ENCODE measurements at places on chromosomes 3 and 15.

DNA sequence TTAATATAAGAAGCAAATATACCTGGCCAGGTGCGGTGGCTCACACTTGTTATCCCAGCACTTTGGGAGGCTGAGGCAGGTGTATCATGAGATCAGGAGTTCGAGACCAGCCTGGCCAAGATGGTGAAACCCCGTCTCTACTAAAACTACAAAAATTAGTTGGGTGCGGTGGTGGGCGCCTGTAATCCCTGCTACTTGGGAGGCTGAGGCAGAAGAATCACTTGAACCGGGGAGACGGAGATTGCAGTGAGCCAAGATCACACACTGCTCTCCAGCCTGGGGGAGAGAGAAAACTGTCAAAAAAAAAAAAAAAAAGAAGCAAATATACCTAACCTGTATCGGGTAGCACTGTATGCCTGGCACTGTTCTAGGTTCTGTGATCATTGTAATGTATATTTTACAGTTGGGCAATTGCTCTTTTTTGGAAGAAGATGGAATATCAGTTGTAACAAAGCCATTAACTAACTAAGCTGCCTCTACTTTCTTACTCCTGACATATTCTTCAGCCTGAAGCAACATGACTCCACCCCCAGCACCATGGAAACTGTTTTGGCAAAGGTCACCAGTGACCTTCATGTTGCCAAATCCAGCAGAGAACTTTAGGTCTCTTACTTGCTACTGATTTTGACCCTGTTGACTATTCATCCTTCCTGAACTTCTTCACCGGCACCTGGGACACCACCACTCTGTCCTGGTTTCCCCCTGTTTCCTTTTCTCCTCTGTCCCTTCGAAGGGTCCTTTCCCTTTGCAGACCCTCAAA lies 203.8 kb downstream of the RPLP1 start:
- no peak for DNase-seq

DNA sequence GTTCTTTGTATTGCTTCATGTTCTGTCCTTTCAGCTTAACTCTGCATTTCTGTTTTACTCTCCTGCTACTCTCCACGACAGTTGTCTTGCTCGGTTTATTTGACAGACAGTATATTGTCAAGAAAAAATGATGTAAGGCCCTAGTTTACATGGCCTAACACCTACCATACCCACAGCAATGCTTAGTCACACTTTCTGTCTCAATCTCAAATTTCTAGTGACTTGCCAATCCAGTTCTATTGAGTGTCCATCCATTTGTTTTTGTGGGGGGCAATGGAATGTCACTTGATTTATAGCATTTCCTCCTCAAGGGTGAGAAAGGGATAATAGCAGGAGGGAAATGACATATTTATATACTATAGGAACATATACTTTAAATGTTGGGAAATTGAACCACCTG lies 676.2 kb downstream of the NAALADL2 start:
- no peak for DNase-seq

DNA sequence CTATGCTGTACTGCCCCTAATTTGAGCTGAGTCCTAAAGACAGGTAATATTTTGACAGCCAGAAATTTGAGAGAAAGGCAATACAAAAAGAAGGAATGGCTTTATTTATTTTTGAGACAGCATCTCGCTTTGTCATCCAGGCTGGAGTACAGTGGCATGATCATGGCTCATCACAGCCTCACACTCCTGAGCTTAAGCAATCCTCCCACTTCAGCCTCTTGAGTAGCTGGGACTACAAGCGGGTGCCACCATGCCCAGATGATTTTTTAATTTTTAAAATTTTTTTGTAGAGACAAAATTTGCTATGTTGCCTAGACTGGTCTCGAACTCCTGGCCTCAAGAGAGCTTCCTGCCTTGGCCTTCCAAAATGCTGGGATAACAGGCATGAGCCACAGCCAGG lies 77.4 kb upstream of the SLC4A7 start:
- DNase-seq, result no peak

DNA sequence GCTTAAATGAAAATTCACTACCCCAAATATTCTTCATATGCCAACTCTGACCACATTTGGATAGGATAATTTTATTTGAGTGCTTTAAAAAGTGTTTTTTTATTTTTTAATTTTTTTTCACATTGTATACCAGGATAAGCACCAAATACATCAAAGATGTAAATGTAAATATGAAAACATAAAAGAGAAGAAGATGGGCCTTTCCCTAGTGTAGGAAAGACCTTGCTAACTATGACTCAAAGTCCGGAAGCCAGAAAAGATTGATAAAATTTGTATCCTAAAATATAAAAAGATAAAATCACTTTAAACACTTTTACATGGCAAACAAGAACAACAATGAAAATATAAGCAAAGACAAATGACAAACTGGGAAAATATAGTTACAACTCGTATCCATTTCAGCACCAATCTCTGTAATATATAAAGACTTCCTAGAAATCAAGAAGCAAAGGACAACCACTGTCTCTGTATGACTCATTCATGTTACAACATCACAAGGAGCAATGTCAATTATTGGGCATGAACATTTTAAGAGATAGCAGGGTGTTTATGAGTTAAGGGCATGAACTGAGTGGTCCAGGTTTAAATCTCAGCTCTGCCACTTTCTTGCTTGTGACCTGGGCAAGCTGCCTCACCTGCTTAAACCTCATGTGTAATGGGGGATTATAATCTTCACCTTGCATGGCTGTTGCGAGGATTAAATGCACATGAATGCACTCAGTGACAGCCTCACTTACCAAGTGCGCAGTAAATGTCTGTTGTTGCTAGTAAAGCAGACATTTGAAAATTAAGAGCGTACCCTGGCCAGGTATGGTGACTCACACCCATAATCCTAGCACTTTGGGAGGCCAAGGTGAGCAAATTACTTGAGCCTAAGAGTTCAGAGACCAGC lies 25.3 kb upstream of the ARHGEF3 start:
- no peak for DNase-seq

- no peak for DNase-seq
Observed at GRCh38 chr15:78424673-78425072, 13.3 kb upstream of the IREB2 start.

GRCh38 chr15:38084289-38084688 lies 149.8 kb downstream of the TMCO5A start:
- no peak for DNase-seq

DNA sequence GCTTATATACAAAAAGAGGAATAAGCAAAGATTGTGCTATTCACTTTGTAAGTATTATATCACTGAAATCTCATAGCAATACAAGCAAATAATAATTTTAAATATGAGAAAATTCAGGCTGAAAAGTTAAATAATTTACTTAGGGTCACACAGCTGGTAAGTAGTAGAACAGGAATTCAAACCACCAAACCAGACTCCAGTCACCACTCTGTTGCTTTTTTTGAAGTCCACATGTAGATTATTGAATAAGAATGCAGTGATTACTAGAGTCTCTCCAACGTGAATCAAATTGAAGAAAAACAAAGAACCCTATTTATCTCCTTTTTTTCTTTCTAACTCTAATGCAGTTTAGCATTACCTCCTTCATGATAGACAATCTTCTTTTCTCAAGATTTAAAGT lies 15.9 kb downstream of the SPICE1 start:
- no peak for DNase-seq

DNA sequence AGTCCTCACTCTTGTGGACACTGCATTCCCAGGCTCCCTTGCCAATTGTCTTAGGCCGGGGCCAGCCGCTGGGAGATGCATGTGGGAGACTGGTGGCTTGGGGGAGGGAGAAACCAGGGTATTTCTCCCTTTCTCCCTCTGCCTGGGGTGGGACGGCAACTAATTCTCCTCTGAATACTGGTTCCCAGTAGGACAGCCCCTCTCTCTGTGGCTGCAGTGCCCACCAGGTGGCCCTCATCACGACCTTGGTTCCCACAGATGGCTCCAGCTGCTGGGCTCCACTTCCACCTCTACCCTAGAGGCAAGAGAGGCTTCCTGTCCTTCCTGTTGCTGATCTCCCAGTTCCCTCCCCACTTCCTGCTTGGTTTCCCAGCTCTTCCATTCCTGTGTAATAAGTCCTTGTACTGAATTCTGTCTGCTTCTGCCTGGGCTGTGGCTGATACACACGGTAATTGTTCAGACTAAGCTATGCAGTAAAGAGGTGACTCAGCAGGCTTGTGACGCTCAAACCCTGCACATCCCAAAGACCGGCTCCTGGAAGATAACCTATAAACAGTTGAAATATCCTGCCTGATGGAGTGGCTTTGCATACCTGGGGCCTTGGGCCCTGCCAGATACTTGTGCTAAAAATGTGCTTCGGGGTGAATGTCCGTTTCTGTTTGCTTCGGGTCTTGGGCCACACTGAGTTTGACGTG lies 20.4 kb upstream of the COPG1 start:
- DNase-seq, result no peak

DNA sequence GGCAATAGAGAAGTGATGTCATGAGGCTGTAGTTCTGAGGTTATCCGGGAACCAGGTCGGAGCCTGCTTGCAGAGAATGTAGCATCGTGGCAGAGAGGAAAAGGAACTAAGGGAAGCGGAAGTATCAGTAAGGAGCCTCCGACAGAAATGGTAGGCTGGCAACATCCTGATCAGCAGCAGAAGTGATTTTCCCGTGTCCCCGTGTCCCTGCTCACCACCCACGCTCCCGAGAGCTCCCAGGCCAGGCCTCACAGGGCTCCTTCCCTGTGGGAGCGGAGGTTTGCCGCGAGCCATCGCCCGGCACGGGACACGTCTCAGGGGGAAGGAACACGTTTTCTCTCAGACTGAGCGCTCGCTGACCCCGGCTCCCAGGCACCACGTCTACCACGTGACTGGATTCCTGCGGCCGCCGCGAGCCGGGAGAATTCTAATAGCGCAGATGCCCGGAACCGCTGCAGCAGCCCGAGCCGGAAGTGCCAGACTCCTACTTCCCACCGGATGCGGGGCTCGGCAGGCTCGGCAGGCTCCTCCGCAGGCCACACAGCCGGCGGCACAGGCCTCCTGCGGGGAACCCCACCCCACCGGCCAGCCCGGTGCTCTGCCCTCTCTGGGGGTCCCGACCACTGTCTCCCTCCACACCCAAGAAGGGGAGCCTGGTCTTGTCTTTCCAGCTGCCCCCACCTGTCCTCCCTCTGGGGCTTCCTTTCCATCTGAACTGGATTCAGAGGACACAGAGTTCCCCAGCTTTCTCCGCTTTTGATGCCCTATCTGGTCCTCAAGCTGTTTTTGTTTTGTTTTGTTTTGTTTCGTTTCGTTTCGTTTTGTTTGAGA lies 99.3 kb downstream of the BDH1 start:
- no peak for DNase-seq

- peak; percentile 2 for DNase-seq
Observed at GRCh38 chr3:44323341-44323955, 15.1 kb upstream of the TCAIM start.

DNA sequence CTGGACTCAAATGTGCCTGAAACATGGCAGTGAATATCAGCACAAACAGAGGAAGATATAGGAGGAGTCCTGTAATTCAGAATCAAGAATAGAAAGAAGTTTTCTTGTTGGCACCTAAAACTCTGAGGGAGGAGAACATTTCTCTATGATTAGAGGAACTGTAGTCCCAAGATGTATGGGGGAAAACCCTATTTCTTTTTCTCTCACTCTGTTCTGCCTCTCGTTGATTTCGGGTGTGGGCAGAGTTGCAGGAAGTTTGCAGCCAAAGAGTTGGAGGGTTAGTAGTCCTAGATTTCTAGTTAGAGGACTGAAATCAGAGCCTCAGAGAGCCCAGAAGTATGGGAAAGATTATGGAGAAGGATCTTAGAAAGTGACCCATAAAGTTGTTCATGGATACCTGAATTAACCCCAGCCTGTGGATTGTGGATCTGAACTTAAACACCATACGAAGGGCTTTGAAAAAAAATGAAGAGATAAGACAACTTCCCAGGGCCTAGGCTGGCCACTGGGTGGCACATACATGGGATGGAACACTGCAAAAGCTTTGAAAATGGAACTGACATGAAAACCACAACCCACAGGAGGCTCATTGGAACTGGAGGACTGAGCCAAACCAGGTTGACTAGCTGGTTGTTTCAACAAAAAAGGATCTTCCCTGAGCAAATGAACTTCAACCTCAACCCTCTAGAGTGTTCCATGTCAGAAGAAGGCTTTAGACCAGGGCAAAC lies 34.6 kb downstream of the FMN1 start:
- DNase-seq, result no peak

GRCh38 chr3:187167777-187168176 lies 28.5 kb upstream of the RPL39L start:
- no peak for DNase-seq

GRCh38 chr3:149395107-149396089 lies 17.9 kb upstream of the TM4SF1 start:
- no peak for DNase-seq

DNA sequence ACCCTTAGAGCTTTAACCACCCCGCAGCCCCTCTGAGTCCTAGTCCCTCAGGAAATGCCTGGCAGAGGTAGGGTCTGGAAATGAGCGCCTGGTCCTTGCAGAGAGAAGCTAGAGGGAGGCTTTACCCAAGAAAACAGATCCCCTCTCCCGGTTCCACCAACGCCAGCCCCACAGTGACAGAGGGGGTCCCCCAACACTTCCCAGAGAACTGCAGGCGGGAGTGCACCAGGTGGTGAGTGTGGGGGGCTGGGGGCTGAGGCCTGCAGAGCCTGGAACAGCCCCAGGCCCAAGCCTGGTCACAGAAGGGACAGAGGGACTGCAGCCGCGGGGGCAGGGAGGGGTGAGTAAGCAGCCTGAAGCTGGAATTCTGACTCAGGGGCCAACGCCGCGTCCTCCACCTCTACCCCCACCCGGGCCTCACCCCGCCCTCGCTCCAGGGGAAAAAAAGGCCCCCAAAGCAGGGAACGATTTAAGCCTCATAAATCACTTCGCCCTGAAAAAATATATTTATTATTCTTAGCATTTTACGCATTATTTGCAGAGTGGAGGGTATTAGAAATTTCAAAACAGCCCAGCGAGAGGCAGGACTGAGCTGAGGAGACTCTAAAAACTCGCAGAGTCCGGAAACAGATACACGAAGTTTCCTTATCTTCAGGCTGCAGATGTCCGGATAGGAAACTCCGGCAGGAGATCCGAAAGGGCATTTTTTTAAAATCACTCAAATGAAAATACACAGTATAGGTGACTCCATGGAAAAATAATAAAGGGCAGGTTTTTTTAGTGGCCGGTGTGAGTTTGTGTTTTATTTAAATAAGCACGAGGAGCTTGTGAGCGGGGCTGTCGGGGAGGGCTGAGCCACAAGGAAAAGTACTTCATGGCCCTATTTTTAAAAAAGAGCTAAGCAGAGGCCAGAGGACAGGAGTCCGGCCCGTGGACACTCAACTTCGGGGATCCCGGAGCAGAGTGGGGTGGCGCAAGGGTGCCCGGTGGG lies 10.0 kb downstream of the GATA2 start:
- no peak for DNase-seq
